Activated CD8-positive, alpha-beta T cell treated with anti-CD3 and anti-CD28 coated beads for 36 hours (primary cell): ENCODE measurements at places on chromosomes 16 and 17.

GRCh38 chr17:57447990-57448758 lies 191.9 kb downstream of the MSI2 start:
- DNase-seq: no peak

DNA sequence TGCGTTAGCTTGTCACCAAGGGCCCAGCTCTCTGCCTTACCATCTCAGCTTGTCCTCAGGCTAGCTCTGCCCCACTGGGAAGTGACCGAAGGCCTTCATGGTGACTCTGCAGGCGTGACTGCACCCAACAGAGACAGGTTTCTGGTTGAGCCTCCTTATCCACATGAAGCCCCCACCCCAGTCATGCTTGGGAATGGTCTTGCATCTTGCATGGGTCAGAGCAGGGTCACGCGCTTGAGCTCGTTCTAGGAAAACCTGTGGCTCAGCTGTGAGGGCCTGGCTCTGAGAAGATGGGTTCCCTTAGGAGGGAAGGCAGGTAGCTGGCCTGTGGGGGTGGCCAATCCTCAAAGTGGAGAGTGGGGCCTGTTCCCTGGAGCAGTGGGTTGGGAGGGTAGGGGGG lies 122.8 kb downstream of the BANP start:
- DNase-seq: no peak

DNA sequence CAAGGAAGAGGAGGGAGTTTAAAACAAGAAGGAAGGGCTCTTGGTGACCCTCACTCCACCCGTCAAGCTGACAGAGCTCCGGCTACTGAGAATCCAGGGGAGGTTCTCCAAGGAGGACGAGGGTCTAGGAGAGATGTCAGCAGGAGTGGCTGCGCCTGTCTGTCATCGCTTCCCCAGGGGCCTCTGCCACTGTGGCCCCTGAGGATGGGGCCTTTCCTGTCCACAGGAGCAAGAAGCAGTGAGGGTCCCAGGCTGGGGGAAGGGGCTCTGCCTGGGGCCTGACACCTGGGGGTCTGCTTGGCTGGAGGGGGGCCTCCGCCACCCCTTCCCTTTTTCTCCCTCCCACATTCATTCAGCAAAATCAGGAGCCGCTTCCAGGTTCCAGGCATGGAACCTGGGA lies 66.5 kb upstream of the TNRC6C start:
- no peak for DNase-seq

GRCh38 chr17:8465356-8465755 lies 29.7 kb downstream of the NDEL1 start:
- DNase-seq: no peak

DNA sequence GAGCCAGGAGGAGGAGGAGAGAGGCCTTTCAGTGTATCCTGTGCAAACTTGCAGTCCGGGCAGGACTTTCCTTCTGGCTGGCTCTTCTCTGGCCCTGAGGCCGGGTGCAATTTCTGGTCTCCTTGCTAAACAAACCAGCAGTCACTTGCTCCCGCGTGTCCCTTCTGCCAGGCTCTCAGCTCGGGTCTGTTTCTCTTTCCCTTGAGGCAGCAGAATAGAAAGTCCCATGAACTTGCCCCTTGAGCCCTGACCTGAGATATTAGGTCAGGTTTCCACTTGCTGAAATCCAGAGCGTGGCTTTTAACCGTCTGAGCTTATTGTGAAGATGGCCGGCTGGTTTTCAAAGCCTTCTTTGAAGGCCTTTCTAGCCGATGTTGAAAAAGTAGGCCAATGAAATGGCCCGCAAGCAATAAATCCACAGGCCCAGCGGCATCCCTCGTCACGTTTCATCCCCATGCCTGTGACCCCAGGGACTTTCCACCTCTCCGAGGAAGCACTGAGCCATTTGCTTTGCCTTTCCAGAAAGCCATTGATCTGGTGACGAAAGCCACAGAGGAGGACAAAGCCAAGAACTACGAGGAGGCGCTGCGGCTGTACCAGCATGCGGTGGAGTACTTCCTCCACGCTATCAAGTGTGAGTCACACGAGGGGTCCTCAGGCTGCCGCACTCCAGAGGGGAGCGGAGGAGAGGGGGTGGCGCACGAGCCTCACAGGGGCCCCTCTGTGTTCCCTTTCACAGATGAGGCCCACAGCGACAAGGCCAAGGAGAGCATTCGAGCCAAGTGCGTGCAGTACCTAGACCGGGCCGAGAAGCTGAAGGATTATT lies 4.5 kb downstream of the VPS4A start:
- no peak for DNase-seq

DNA sequence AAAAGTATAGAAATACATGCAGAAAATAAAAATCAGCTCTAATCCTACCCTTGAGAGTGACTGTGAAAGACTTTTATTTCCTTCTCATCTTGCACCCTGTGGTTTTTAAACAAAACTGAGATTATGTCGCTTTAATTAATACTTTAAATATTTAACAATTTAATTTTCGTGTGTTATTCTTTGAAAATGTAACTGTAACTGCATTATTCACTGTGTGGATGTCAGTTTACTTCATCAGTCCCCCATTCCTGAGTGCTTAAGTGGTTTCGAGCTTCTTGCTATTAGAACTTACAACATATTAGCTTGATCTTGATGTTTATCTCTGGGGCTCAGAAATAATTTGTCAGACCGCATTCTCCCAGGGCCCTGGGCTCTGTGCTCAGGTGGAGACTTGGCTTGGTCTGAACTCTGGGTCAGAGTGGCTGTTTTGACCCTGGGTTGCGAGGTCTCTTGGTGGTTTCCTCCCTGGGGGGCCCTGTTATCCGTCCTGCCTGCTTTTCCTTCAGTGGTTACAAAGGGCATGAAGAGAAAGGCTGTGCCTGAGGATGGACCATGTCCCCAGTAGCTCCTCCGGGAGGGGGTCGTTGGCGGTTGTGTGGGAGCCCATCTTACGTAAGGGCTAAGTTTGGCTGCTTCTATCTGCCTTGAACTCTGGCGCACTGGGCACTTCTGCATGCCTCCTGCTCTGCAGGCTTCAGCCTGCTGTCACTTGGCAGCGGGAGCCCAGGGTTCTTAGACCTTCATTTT lies 25.7 kb downstream of the AKAP1 start:
- DNase-seq: no peak

DNA sequence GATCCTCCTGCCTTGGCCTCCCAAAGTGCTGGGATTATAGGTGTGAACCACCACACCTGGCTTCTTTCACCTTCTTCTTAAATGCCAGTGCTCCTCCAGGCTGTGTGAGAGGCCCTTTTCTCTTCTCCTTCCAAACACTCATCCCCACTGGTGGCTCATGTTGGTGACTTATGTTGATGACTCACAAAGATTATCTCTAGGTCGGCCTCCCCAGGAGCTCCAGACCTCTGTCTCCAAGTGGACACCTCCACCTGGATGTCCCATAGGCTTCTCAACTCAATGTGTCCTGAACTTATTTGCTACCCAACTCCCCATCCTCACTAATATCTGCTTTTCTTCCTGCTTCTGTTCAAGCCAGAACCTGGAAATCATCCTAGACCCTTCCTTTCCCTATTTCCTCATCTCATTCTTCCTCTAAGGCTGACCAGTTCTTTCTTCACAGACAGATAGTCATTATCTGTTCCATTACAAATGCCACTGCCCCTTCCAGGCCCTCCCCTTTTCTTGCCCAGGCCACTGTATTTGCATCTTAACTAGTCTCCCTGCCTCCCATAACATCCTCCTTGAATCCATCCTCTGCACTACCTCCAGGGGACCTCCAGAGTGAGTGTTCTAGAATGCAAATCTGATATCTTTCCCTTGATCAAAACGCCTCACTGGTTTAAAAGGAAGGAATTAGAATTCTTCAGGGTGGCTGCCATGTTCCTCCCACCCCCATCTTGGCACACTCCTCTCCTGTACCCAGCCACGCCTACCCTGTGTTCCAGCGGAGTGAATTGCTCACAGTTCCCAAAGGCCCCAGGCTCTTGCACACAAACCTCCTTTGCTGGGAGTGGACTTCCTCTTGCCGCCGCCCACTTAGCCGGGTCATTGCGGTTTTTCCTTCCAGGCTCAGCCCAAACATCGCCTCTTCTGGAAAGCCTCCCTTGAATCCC lies 34.8 kb upstream of the FBXO47 start:
- no peak for DNase-seq

DNA sequence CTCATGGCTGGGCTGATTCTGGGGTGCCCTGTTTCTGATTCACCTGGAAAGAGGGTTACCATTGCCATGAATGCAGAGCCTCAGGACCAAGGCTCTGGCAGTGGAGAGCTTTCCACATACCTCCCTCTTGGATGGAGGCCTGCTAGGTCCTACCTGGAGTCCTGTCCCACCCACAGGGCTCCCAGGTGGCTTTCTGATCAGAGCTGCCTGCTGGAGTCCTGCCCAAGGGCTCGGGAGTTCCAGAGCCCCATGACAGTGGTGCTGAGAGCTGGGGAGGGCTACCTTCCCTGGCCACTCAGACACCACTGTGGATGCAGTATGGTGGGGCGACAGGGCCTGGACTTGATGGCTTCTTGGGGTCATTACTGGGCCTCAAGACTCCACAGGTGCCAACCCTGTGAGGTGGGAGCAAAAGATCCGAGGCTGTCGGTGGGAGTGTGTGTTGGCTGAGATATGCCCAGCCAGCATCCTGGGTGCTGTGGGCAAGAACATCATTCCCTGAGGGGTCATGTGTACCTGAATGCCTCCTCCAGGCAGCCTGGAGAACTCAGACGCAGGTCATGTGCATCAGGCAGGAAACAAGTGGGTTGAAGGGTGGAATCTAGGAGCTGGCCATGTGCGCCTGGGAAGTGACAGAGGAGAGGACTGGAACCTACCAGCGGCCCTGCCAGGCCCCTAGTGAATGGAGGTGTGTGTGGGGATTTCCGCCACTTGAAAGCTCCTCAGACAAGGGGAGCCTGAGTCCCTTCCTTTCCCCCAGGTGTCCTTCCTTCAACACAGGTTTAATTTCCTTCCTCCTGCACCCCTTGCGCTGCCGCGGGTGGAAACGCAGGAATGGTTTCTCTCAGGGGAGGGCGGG lies 2.3 kb upstream of the WNT3 start:
- no peak for DNase-seq

- DNase-seq: no peak
Observed at GRCh38 chr17:8872705-8873435, 5.4 kb upstream of the PIK3R6 start.

- DNase-seq: no peak
Observed at GRCh38 chr17:76438906-76439305, 14.0 kb downstream of the UBE2O start.

GRCh38 chr16:79286646-79287423 lies 313.7 kb downstream of the MAF start:
- DNase-seq: peak; percentile 43

GRCh38 chr17:2303204-2304188 lies at the start of the genes SMG6 and SRR:
TSS of gene SMG6 (minus strand) at chr17:2303785. CDS start at chr17:2303720, 65 bp downstream.
TSS of gene SRR (plus strand) at chr17:2303950. CDS start at chr17:2315561, 11,611 bp downstream.
- peak; percentile 95 for DNase-seq

DNA sequence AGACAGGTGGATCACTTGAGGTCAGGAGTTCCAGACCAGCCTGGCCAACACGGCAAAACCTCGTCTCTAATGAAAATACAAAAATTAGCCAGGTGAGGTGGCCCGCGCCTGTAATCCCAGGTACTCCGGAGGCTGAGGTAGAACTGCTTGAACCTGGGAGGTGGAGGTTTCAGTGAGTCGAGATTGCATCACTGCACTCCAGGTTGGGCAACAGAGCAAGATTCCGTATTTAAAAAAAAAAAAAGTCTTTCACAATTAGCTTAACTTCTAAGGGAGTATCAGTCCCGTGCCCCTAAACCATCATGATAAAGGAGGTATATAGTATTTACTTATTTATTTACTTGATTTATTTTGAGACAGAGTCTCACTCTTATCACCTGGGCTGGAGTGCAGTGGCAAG lies 3.4 kb upstream of the MEFV start:
- DNase-seq: no peak

- no peak for DNase-seq
Observed at GRCh38 chr16:51388516-51388951, 237.5 kb upstream of the SALL1 start.

DNA sequence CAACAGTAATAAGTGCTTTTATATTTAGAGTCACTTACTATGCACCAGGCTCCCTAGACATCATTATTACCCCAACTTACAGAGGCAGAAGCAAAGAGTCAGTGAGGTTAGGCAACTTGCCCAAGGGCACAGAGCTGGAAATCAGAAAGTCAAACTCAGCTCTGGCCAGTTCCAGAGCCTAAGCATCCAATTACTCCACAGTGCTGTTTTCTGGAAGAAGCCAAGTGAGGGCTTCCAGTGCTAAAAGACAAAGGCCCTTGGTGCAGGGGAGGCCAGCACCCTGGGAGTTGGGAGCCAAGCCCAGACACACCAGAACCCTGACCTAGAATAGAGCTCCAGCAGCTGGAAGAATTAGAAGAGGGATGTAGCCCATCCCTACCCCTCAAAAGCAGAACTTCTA lies 40.2 kb downstream of the C17orf67 start:
- DNase-seq: no peak

GRCh38 chr16:15439521-15439920 lies 5.1 kb downstream of the BMERB1 start:
- no peak for DNase-seq

- peak; percentile 81 for DNase-seq
Observed at GRCh38 chr16:19086322-19087199, 19.1 kb downstream of the COQ7 start.

GRCh38 chr17:7418472-7419152 lies 1.5 kb upstream of the SPEM1 start:
- DNase-seq: no peak

GRCh38 chr17:57906910-57907309 lies 48.3 kb downstream of the CUEDC1 start:
- peak; percentile 22 for DNase-seq

- DNase-seq: no peak
Observed at GRCh38 chr17:81254955-81255717, 16.0 kb downstream of the NDUFAF8 start.

DNA sequence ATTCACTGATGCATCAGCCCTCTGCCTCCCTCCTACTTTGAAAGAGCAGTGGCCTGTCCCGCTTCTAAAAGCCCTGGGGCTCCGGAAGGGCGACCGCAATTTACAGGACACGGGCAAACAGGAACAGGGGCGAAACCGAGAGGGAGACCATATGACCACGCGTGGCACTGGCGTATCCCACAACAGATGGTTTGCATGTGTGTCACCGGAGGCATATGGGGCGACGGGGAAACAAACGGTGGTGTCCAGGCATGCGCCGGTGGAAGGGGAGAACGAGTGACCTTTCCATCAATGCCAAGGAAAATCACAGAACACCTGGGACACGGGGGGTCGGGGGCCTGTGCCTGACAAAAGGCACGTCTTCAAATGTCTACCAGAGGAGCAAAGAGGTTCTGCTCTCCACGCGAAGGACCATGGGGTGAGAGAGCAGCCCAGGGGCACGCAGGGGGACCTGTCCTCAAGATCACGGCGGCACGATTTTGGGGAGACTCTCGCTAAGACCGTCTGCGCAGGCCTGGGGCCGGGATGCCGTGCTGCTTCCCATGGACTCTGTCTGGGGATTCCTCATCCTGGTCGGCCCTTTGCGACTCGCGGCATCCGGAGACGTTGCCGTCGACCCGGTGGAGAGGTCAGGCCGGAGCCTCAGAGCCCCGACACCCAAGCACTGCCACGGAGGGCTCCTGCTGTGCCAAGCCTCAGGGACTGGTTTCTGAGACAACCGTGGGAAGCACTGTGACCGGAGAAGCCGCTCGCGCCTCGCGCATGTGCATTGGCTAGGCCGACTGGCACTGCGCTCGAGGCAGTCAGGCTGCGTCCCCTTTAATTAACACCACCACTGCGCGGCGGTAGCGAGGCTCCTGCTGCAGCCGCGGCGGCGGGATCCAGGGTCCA lies 12.8 kb upstream of the KCNJ18 start:
- DNase-seq: no peak
